Stimulated activated CD8-positive, alpha-beta memory T cell treated with anti-CD3 and anti-CD28 coated beads, Interleukin-7, amount 100 ng/mL, for 1 hour (primary cell): ENCODE measurements at places on chromosomes 2 and 18.

- DNase-seq = no peak
These were observed 10.9 kb downstream of the STARD7 start for GRCh38 chr2:96197546-96198255.

DNA sequence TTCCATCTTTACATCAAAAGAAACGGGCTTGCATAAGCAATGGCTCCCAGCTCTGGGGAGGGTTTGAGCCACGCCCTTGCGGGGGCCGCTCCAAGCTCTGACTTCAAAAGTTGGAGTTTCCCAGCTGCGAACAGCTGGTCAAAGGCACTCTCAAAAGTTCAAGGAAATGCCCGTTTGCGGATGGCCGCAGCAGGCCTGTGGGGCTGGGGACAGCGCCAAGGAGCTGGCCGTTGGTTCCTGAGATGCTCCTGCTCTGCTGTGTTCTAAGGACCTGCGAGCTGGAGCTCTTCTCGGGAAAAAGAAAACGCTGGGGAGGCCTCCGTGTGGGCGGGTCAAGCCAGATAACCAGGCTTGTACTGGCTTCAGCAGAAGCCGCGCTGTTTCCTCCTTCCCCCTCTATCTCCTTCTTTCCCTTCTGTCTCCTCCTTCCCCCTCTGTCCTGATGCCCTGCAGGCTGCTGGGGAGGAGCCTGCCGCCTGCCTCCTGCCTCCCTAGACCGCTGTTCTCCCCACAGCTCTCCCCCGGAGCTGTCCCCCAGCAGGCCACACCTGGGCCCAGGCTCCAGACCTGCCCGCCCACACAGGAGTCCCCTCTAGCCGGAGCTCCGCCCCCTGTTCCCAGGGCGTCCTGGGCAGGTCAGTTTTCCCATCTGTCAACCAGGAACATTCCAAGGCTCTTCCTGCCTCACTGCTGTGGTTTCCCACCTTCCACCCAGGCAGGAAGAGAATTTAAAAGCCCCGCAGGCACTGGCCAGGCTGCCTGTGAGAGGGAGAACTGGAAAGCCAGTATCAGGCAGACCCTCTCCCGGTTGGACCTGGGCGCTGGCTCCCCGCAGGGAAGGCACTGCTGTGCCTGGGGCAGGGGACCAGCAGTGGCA, 14.1 kb downstream of the KLF11 start:
- DNase-seq = no peak

DNA sequence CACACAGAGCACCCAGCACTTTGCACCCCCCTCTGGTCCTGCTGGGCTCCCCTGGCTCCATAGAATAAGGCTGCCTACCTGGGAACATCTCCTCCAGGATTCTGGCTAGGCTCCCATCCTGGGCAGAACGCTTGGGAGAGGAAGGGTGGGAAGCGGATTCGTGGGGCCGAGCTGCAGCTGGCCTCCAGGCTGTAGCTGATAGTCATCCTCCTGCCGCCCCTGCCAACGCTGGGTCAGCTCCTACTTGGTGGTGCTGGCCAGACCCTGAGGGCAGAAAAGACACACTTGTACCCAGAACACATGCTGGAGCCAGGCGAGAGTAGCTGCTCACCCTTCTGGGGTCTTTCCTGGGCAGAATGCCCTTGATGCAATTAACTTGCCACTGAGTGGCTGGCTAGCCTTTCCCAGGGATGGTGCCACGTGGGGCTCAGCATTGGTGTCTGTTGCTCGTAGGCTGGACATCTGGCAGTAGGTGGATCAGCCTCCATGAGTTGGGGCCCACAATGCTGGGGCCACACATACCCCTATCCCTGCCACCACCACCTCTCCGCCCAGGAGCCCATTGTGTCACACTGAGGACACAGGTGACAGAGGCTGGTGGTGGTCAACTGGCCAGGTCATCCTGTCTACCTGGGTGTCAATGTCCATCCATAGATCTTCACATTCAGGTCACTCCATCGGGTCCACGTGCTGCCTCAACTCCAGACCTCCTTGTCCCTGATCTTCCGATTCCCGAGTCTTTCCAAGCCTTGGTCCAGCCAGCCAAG, 112.8 kb downstream of the NDUFA10 start:
- DNase-seq = no peak

DNA sequence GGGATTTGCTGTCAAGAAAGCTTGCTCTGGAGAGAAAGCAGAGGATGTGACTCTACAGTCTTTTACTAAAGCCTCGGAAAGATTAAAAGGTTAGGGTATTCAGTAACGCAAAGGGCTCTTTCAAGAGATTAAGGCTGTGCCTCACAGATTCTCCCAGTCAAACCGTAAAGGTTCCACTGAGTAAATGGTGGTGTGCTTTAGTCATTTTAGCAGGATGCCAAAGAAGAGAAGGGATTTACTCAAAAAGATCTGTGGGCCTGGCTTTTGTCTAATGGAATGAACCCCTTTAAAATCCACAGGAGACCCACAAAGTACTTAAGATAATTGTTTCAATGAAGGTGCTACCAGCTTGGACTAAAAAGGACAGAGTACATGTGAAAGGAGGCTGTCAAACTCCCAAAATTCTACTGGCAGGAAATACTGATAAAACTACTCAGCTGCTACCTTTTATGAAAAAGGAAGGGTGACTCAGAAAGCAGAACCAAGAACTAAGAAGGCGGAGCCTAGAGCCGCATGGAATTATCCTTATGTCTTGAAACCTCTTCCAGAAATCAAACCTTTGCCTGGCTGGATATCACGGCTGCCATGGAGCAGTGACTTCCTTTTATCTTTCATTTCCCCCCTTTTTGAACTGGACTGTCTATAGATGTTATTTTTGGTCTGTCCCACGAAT, 670.2 kb upstream of the ZEB2 start:
- DNase-seq = no peak

DNA sequence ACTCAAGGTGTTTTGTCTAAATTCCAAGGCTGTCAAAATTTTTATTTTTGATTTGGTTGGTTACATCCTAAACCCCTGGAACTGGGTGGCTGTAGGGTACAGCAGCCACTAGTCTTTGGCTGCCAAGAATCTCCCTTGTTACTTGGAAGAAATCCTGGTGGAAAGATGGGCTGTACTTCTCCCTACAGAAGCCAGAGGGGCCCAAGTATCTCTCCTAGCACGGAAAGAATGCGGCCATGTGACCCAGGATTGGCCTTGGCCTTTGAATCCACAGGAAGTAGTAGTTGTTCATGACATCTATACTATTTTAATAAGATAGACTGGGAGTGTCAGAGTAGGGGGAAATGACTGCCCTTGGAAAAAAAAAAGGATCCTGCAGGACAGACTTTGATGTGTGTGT, 54.4 kb upstream of the MYO3B start:
- no peak for DNase-seq

GRCh38 chr18:10797896-10798295, 272.1 kb downstream of the NAPG start:
- no peak for DNase-seq

DNA sequence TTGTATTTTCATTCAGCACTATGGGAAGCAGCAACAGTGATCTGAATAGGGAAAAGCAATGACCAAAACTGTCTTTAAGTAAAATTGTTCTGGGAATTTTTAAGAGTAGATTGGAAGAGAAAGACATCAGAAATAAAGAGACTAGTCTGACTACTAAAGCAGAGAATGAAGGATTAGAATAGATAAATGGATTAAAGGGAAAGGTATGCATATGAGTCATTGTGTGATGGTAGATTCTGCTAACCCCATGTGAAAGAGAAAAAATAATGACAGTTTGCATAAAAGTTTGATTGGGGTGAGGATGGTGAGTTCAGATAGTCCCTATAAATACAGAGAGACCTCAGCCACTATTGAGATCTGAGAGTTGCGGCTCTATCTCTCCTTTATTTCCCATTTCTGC, 139.6 kb upstream of the DCC start:
- no peak for DNase-seq

- DNase-seq = no peak
These were observed 161.7 kb downstream of the INSIG2 start for GRCh38 chr2:118250001-118250400.

DNA sequence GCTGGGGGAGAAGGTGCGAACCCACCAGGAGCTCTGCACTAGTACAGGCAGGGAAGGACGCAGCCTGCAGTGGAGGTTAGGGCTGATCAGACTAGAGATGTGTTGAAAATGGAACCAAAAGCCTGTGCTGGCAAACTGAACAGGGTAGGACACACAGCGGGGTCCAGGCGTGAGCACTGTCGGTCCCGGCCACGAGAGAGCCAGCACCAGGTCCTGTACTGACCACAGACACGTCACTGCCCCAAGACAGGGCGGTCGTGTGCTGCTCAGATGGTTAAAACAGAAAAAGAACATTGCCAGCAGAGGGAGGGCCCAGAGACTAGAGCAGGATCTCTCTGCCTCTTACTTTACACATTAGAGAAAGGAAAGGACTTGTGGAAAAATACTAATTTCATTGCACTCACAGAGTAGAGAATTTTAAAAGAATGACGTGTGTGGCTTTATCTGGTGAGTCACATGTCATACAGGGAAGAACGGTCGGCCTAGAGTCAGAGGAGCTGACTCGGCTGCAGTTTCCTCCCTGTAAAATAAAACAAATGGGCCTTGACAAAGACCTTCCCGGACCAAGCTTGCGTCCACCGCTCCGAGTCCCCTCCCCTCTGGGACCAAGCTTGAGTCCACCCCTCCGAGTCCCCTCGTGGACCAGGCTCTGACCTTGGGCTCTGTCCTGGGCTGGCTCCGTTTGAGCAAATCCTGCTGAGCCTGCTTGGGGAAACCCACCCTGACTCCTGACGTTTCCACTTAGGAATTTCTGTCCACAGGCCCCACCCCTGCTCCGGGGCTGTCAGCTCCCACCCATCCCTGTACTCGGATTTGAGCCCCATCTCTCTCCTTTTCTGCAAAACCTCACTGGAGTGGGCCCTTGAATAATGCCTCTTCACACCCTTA, 16.7 kb upstream of the ADI1 start:
- DNase-seq = no peak

DNA sequence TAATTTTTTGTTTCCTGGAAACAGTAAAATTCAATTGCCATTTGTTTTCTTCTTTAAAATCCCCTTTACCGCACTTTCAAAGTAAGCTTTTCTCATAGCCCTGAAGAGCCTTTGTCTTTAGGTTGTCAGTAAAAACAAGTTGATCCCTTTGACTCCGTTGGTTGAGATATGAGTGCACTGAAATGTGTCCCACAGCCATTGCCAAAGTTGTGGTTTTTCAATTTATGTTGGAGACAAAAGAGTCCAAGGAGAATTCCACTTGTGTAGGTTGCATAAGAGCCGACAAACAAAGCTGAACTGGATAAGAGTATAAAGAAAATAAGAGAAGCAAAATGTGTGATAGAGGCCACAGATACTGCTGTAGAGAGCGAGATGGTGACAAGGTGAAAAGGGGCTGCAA, 26.1 kb upstream of the HNMT start:
- DNase-seq = no peak

DNA sequence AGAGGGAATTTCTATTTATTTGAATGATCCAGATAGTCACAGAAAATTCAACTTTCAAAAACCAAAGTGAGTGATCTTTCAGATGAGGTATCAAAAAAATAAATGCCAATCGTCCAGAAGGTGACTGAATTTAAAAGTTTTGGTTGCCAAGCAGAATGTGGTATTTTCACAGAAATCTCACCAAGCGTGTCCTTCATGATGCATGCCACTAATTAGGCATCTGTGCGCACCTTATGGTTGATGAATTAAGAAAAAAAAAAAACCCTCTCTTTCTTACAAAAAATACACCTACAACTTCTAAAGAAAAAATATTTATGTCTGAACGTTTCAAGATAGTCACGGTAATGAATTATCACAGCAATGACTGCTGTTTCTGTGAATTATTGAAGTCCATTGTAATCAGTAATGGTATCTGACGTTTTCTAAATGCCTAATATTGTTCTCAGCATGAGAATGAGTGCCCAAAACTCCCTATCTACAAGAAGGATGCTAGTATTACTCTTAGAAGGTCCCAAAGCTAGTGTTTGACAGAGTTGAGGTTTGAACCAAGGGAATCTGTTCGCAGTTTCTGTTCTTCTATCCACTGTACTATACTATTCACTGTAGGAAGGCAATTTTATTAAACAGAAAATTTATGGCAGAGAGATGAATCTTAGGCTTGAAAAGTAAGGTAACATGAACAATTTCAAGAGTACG, 219.6 kb upstream of the NETO1 start:
- no peak for DNase-seq

DNA sequence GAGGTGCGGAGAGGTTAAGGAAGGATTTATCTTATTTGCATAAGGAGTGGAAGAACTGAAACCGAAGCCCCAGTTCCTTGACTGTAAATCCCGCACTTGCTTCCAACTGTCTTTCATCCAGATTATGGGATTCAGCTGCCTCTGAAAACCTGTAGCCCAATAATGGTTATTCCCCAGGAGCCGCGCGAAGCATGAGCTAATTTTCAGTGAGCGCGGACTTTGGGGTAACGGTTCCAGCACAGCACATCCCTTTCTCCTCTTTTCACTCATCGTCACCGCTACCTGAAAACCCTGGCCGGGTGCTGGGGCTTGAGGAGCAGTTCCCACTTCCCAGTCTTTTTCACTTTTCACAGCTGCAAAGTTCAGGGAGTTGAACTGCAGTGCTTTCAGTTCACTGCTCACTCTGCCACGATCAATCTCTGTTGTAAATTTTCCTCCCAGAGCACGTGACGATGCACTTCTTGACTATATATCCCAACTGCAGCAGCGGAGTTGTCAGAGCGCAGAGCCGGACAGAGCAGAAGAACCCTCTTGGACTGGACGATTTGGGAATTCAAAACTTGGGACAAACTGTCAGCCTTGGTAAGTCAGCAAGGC, at the start of gene KCNE4:
Gene KCNE4 (plus strand): TSS at position 498 of the 597 bp plus-strand sequence. CDS start 641 bp downstream, outside the sequence.
- DNase-seq = no peak

DNA sequence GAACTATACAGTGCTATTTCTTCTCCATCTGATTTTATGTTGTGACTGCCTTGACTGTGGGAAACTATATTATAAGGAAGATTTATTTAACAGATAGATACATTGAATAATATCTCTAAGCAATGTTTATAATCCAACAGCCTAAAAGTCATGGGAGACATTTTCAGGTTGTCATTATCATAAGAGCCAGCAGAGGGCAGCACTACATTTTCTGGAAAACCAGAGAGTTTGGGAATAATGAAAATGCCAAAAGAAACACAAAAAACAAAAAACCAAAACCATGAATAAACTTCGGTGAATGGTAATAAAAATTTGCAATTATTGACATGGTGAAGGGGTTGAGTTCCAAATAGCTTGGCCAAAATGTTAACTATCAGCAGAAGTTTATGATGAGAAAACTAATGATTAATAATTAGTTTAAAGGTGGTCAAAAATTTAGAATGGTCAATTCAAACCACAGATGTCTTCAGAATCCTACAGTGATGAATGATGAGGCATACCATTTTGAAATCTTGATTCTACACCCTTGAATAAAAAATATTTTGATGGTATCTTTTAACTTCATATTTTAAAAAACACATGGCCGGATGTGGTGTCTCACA, 4.7 kb downstream of the EEF1B2 start:
- no peak for DNase-seq
